ENCODE measurements at places on chromosomes 5 and 9.

- no peak for DNase-seq
These were observed 35.4 kb upstream of the TGFBI start for GRCh38 chr5:135993335-135993879.

- no peak for DNase-seq
These were observed 244.4 kb downstream of the FAM114A2 start for GRCh38 chr5:153794327-153794726.

DNA sequence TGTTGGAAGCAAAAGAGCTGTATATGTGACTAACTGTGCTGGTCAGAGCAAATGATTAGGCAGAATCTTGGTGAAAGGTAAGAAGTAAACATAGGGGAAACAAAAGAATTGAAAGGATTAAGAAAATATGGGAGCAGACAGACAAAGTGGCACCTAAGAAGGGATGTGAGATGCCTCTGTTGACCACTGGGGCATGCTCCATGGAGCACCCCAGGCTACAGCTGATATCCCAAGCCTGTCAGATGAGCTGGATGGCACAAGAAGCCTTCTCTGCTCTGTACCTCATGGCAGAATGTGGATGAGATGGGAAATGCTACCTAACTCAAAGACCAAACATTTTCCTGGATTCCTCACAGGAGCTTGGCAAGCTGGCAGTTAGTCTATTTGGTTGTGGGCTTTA lies 89.3 kb upstream of the SLIT3 start:
- no peak for DNase-seq

GRCh38 chr5:142495531-142495930 lies 170.7 kb upstream of the SPRY4 start:
- no peak for DNase-seq

DNA sequence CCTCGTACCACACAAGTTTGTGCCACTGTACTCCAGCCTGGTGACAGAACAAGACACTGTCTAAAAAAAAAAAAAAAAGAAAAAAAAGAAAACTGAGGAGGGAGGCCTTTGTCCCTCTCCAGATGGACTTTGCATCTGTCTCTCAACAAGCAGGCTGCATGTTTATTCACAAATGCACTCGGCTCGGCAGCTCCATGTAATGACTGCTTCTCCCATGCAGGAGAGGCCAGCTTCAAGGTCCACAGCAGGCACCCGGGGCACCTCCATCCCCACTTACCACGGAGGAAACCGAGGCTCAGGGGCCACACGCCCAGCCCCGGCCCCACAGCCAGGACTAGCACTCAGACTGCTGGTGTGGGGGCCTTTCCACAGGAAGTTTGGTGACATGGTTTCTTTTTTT lies 13.1 kb upstream of the NCS1 start:
- no peak for DNase-seq

- no peak for DNase-seq
These were observed 341.5 kb upstream of the CDH10 start for GRCh38 chr5:24986326-24986725.
